ENCODE measurements at places on chromosomes 7 and 10. TPM values are rescaled to one million over a fixed set of nuclear protein-coding genes. Genes with fewer than 3 reads are reported as not detected.

GRCh38 chr7:13551503-13551902 lies 438.0 kb downstream of the ETV1 start:
- DNase-seq, result peak; percentile 10

- DNase-seq, result no peak
Measured at GRCh38 chr10:10730471-10731043, 287.1 kb upstream of the CELF2 start.

GRCh38 chr7:67348171-67348570 lies 351.5 kb downstream of the TYW1 start:
- no peak for DNase-seq

GRCh38 chr7:94064541-94065191 lies 60.5 kb upstream of the BET1 start:
- DNase-seq, result no peak

DNA sequence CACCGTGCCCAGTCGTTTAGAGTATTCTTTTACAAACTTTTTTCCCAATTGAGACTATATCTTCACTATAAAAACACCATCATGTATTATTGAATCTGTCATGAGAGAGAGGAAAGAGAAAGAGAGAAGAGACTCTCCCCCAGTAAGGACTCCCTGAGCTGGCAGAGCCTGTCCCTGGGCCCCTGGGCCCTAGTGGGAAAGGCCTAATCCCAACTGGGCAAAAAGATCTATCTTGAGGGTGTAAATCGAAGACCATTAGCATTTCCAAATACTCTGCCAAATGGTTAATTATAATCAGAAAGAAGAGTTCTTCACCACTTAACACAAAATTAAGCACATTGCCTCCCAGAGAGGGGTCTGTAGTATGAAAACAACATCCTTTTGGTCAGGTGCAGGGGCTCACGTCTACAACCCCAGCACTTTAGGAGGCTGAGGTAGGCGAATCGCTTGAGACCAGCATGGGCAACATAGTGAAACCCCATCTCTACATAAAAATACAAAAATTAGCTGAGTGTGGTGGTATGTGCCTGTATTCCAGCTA lies 108.2 kb downstream of the SKIDA1 start:
- no peak for DNase-seq

GRCh38 chr7:41890631-41891274 lies 187.9 kb upstream of the INHBA start:
- no peak for DNase-seq

GRCh38 chr7:41940760-41941343 lies 238.0 kb upstream of the INHBA start:
- DNase-seq, result no peak

DNA sequence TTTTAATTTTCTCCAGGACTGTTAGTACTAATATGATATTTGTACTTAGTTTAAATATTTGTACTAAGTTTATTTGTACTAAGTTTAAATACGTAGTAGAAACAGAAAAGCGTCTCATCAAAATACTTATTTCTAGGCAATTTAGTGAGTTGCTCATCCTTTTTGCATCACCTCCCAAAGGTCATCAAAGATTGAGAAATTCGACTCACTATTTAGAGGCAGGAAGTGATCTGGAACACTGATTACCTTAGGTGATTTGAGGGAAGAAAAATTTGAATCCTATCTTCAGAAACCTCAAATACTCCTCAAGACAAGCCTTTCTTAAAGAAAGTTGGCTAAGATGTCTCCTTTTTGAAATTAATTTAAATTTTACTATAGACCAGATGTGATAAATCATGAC lies 14.5 kb downstream of the WNT16 start:
- DNase-seq, result peak; percentile 16

- DNase-seq, result peak; percentile 29
Measured at GRCh38 chr10:60032723-60033122, 126.4 kb upstream of the CCDC6 start.

DNA sequence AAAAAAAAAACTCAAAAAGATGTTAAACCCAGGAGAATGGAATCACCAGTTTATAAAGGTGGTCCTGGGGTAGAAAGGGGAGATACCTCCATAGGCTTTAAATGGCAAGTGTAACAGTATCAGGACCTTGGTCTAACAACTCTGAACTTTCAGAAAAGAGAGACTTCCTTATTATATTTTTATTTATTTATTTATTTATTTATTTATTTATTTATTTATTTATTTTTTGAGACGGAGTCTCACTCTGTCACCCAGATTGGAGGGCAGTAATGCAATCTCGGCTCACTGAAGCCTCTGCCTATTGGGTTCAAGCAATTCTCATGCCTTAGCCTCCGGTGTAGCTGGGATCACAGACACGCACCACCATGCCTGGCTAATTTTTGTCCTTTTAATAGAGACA lies 12.4 kb downstream of the HIBADH start:
- DNase-seq, result no peak

Gene ADGRA1
- total RNA-seq, result not detected

Gene MRLN
- not detected for total RNA-seq

Gene DNA2
- 17.0 TPM for total RNA-seq

Gene RAB19
- total RNA-seq, result 3.6 TPM

Gene AKR1C8
- total RNA-seq, result not detected
